ENCODE measurements at places on chromosomes 13 and 19.

DNA sequence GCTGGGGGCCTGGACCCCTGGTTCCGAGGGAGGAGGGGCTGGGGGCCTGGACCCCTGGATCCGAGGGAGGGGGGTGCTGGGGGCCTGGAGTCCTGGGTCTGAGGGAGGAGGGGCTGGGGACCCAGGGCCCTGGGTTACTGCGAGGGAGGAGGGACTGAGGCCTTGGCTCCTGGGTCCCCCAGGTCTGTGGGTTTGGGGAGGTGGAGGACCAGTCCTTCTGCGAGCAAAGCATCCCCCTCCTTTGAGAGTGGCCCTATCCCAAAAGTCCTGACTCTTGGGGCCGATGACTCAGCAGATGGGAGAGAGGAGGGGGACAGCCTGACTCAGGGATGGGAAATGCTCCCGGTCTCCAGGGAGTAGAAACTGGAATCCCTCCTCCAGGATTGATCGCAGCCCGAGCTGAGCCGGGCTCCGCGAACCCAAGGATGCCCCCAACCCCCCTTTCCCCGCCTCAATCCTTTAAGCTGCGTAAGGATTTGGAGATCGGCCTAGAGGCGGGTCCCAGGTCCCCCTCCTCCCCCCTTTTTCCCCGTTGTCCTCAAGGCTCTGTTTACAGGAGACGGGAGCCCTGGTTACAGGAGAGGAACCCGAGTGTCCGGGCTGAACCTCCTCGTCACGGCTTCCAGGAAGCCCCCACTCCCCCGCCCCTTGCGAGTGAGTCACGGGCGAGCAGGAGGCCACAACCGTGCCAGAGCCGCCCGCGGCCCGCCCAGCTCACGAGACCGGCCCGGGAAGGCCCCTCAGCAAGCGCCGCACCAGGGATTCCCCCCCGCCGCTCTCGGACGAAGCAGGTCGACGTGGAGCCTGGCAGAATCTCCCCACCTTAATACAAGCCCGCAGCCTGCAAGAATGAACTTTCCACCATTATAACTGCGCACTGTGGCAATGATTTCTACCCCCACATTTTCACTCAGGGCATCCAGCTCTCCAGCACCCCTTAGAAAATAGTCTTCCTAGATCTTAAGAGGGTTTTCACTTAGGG lies 3.0 kb upstream of the ZFP36 start:
- DNase-seq = peak; percentile 91

DNA sequence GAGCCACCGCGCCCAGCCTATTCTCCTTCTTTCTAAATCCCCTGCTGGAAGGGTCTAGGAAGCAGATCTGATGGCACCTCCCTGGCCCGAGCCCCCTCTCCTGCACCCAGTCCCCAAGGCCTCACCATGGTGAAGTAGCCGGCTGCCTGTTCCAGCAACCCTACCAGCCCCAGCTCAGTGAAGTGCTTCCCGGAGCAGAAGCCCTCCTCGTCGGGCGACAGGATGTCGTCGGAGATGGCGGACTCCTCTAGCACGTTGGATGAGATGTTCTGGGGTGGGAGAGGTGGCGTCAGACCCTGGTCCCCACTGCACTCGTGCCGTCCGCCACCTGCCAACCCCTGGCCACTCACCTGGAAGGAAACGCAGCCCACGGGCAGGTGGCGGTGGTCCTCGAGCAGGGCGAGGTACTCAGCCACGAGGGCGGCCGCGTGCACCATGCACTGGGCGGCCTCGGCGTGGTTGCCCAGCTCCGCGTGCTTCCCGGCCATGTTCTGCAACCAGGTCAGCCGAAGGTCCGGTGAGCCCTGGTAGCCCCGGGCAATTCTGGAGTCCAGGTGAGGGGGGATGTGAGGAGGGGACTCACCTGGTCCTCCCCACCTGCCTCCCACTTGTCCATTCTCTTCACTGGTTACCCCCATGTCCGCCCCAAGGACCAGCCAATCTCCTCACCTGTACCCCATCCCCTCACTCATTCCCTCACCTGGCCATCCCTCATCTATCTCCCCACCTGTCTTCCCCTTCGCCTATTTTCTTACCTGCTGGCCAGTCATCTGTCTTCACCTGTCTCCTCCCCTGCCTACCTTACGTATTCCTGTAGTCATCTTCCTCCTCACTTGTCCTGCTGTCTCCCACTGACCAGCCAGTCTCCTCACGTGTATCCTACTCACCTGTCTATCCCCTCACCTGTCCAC lies 11.5 kb upstream of the KANK2 start:
- DNase-seq = no peak

DNA sequence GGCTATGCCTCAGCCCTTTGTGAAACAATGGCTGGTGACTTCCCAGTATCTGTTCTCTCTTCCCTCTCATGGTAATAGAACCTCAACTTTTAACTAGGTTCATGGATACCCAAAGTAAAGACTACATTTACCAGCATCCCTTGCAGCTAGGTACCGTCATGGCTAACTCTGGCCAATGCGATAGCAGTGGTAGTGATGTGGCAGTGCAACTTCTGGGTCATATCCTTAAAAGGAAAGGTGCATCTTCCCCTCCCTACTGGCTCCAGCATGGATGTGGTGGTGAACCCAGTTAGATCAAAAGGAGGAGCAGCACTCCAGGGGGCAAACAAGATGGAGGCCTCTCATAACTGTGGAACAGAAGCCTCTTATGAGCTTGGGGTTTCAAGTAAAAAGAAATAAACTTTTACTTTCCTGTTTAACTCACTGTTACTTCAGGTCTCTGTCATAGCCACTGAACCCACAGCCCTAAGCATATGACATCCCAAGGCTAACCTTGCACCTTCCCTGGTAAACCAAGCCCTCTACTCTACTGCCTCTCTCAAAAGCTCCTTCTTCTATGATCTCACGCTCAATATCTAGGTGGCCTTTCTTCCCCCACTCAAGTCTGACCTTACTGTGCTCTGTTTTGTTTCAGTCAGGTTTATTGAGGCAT lies 104.4 kb downstream of the DOCK9 start:
- no peak for DNase-seq

GRCh38 chr19:49552749-49553148 lies 24.9 kb downstream of the RCN3 start:
- no peak for DNase-seq

- no peak for DNase-seq
Measured at GRCh38 chr19:32453736-32454135, 48.2 kb downstream of the DPY19L3 start.

DNA sequence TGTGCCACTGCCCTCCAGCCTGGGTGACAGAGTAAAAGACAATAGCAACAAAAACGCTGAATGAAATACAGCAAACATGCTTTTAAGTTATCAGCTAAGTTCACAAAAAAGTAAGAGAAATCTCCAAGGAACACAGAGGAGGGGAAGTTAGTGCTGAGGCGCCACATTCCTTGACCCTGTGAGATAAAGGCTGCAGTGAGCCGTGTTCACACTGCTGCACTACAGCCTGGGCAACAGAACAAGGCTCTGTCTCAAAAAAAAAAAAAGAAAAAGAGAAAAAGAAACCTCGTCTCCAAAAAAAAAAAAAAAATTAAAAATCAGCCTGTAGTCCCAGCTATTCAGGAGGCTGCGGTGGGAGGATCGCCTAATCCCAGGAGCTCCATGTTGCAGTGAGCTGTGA lies 16.3 kb upstream of the DOCK6 start:
- DNase-seq = no peak

DNA sequence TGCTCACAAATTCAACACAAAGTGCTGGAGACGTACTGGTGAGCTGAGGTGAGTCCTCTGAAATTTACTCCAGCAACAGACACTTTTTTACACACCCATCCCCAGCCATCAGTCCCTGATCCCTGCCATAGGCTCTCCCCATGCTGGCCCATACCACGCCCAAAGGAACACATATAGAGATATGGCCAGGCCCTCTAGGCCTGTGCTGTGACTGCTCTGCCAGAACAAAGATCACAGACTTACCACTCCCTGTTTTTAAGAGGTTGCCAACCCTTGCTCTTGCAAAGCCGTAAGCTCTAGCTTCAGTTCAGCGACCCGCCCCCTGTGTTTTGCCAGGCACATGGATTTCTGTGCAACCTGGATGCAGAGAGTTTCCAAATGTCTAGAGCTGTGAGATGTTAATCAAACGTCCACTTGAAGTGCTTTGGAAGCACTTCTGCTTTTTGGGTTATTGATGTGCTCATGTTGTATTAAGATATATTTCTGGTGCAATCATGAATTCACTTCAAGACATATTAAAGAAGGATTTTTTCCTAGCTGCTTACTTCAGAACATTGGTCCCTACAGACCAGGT lies 59.7 kb downstream of the DLEU7 start:
- DNase-seq = no peak

DNA sequence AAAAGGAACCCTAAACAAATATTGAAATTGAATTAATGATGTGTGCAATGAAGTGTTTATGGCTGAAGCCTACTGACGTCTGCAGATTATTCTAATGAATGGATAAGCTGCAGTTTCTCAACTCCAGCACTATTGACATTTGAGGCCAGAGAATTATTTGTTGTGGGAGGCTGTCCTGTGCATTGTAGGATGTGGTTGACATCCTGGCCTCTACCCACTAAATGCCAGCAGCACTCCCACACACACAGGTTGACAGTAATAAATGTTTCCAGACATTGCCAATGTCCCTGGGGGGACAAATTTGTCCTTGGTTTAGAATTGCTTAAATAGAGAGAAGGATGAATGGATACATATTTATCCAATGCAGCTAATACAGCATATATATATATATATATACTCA lies 19.2 kb upstream of the MYH14 start:
- no peak for DNase-seq

GRCh38 chr13:54633456-54633855 lies 1604.8 kb downstream of the OLFM4 start:
- no peak for DNase-seq

GRCh38 chr13:40599747-40600146 lies 66.7 kb downstream of the FOXO1 start:
- DNase-seq = no peak

- no peak for DNase-seq
Measured at GRCh38 chr19:7865262-7865911, 8.8 kb downstream of the PRR36 start.

- no peak for DNase-seq
Measured at GRCh38 chr19:42370068-42370520, 20.0 kb downstream of the CNFN start.

DNA sequence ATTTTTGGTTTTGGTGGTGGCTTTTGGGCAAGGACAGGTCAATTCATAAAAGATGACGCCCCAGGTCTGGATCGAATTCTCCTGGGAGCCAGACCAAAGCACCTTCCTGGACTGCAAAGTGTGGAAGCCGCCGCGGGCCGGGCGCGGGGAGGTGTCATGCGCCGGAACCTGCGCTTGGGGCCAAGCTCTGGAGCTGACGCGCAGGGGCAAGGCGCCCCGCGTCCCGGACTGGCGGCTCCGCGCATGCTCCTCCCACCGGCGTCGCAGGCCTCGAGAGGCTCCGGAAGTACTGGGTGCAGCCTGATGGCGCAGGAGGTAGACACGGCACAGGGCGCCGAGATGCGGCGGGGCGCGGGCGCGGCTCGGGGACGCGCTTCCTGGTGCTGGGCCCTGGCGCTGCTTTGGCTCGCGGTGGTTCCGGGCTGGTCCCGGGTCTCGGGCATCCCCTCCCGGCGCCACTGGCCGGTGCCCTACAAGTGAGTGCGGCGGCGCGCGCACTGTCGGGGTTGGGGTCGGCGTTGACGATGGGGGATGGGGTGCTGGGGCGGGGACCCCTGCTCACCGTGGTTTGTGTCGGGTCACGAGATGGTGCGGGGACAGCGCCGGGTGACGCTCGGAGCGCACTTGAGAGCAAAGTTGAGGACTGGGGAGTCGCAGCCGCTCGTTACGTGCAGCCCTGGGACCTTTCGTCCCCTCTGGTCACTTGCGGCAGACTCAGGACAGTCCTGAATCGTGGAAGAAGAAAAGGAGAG lies at the start of gene CLN5:
Gene CLN5, plus strand, starts transcription at position 286 of the 752 bp plus-strand sequence. Its CDS starts 18 bp downstream, at position 304.
- DNase-seq = peak; percentile 93

DNA sequence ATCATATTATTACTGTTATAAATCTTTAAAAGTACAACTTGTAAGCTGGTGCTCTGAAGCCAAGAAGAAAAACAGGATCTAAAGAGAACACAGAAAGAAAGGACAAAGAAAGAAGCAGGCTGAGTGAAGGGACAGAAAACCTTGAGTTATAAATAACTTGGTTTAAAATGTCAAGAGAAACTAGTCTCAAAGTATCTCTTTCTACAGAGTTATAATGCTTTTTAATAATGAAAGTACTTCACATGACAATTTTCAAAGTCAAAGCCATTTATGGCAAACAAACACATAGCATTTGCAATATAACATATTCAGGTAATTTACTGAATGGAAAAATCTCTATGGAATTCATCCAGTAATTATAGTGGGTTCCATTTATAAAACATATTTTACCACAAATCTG lies 33.4 kb downstream of the CAB39L start:
- DNase-seq = no peak

GRCh38 chr19:12790628-12791344 lies 500 bp upstream of the JUNB start:
- DNase-seq = no peak

GRCh38 chr13:102028868-102029267 lies 373.0 kb downstream of the FGF14 start:
- no peak for DNase-seq

- no peak for DNase-seq
Measured at GRCh38 chr19:33587150-33587549, 34.6 kb upstream of the CHST8 start.

DNA sequence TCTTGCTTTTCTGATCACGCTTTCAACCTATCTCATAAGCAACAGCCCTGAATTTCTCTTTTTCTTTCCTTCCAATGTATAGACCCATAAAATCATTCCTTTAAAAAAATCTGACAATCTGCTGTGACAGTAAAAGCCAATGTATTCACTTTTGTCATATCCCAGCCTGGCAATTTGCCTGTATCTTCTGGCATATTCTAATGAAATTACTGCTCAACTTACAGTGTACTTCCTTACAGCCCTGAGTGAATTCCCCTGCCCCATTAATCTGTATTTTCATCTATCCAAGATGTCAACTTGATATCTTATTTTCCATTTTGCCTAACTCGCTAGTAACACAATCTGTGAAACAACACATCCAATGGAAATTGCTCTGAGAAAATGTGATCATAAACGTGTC lies 18.0 kb upstream of the SERP2 start:
- no peak for DNase-seq

GRCh38 chr19:33641261-33641660 lies 19.5 kb downstream of the CHST8 start:
- no peak for DNase-seq

DNA sequence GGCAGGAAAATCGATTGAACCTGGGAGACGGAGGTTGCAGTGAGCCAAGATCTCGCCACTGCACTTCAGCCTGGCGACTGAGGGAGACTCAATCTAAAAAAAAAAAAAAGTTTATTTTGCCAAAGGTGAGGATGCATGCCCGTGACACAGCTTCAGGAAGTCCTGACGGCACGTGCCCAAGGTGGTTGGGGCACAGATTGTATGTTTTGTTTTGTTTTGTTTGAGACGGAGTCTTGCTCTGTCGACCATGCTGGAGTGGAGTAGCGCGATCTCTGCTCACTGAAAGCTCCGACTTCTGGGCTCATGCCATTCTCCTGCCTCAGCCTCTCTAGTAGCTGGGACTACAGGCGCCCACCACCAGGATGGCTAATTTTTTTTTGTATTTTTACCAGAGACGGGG lies 3.3 kb upstream of the ZNF552 start:
- no peak for DNase-seq

DNA sequence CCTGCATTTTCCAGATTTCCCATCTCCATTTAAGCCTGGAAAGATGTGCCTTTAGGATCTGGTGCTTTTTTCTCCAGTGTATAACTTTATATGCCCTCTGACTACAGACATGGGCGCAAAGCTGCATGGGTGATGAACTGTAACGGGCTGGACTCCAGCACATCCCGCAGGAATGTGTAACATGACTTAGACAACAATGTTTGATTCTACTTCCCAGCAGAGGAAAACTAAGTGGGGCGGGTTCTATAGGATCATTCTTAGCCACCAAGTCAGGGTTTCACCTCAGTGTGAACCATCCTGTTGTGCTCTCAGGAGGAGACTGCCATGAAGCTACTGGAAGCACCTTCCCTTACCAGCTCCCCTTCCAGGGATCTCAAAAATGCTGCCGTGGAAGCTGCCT lies 93.2 kb upstream of the SERP2 start:
- no peak for DNase-seq

All from activated effector memory CD4-positive, alpha-beta T cell treated with Interleukin-2 at 50 U/mL for 16 hours (primary cell).